ENCODE measurements at places on chromosomes 4 and X.

DNA sequence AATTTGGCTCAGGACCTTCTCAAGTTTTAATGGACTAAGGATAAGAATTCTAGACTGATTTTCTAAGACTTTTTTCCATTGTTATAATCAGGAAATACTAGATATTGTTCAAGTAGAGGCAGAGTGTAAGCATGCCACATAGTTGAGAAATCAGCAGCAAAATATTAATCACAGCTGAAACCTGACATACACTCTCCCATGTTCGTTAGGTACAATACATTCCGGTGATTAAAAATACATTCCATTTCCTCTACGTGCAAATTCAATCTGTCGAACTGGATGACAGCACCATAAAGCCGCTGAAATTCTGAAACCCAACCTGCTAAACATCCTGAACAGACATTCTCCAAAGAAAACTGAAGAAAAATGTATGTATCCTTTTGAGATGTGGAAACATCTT lies 587.6 kb upstream of the DIPK2B start:
- DNase-seq = no peak

GRCh38 chr4:123034023-123034422 lies 111.6 kb upstream of the NUDT6 start:
- no peak for DNase-seq

- no peak for DNase-seq
These were observed 837.4 kb downstream of the TRIML1 start for GRCh38 chr4:188976644-188977115.

DNA sequence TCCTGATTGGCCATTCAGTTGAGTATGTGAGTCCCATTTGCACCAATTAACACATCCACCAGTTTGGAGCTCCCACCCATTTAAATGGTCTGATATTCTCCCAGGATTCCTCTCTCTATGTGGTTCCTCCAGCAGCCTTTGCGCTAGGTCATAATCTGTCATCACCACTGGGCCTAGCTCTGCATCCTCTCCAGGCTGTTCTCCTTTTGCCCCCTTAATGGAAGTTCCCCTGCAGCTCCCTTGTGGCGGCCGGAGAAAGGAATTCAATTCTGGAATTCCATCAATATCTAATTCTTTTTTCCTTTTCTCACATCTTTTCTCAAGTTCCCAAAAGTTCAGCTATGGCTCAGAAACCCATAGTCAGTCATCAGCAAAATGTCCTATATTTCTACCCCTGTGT lies 2184.4 kb upstream of the AGA start:
- DNase-seq = no peak

- no peak for DNase-seq
These were observed 8.5 kb downstream of the TRIM2 start for GRCh38 chr4:153212736-153213135.

- DNase-seq = no peak
These were observed 223.0 kb downstream of the TACR3 start for GRCh38 chr4:103496800-103497199.

- no peak for DNase-seq
These were observed 24.2 kb downstream of the ERVMER34-1 start for GRCh38 chr4:52726826-52727580.

- DNase-seq = no peak
These were observed 2.3 kb downstream of the ATP2B3 start for GRCh38 chrX:153519569-153520286.

- no peak for DNase-seq
These were observed 36.0 kb downstream of the RTL9 start for GRCh38 chrX:110394651-110395050.

GRCh38 chrX:52867610-52868348 lies at the start of gene XAGE3:
Gene XAGE3 (minus strand): TSS chrX:52868083. CDS start chrX:52867133, 950 bp downstream.
- DNase-seq = no peak

DNA sequence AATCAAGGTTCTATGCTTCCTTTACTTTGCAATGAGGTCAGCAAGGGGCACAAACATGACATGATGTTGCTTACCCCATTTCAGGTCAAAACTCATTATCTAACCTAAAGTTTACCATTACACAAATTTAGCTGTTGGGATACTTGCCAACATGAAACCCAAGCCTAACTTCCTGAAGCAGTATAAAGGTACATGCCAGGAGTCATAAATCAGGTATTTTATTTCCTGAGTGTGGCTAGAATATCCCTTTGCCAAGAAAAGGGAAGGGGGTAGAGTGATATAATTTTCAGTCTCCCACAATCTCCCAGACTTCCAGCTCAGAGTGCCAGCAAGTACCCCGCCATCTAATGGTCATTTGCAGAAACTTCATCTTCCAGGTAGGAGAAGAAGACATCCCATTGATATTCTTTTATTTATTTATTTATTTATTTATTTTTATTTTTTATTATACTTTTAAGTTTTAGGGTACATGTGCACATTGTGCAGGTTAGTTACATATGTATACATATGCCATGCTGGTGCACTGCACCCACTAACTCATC lies 136.6 kb downstream of the NEXMIF start:
- DNase-seq = no peak

- DNase-seq = no peak
These were observed 71.7 kb downstream of the APBB2 start for GRCh38 chr4:41142376-41143310.

DNA sequence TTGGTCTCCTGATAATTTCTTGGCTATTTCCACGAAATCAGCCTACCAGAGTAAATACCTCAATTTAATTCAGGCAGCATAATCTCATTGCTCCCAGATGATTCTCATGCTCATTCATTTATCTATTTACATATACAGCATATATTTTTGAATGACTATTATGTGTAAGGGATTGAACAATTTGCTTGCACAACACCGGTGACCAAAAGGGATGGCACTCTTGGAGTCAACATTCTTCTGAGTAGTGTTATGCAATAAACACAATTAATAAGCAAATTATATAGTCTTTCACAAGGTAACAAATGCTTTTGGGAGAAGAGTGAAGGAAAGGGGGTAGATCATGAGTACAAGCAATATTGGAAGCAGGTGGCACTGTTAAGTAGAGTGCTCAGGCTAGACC lies 1015.3 kb downstream of the ARAP2 start:
- no peak for DNase-seq

DNA sequence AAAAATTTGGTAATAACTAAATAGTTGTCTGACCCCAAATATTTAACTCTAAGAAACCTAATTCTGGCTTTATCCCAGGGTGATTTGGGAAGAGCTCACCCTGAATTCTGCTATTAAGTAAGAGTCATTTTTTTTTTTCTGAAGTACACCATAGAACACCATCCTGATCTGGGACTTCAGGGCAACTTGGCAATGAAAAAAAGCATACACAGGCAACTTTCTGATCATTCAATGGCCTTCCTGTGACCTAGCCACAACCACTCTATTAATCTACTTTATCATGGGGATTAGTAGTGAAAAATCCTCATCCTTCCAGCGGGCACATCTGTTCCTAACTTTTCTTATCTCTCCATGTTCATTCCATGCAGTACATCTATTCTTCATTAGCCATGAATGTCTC lies 333.2 kb upstream of the MAD2L1 start:
- DNase-seq = no peak

- no peak for DNase-seq
These were observed 36.8 kb upstream of the CASK start for GRCh38 chrX:41960142-41960541.

DNA sequence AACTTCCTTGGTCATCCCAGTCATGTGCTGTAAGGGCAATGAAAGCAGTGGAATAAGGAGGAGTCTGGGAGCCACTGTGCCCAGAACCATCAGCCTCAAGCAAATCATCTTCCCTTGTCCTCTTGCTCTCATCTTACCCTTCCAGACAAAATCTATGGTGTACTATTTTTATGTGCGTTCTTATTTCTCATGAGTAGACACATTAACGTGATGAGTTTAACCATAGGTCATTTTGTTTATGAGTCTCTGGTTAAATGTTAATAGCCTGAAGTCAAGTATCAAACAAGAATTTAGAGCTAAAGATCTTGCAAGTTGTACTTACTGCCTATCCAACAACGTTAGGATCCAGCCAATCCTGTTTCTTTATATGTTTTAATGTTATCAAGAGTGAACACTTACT lies 495.3 kb downstream of the SPRY1 start:
- DNase-seq = no peak

GRCh38 chr4:62133977-62134376 lies 933.9 kb downstream of the ADGRL3 start:
- no peak for DNase-seq

- no peak for DNase-seq
These were observed 251 bp downstream of the KIAA0232 start for GRCh38 chr4:6782846-6783110.

DNA sequence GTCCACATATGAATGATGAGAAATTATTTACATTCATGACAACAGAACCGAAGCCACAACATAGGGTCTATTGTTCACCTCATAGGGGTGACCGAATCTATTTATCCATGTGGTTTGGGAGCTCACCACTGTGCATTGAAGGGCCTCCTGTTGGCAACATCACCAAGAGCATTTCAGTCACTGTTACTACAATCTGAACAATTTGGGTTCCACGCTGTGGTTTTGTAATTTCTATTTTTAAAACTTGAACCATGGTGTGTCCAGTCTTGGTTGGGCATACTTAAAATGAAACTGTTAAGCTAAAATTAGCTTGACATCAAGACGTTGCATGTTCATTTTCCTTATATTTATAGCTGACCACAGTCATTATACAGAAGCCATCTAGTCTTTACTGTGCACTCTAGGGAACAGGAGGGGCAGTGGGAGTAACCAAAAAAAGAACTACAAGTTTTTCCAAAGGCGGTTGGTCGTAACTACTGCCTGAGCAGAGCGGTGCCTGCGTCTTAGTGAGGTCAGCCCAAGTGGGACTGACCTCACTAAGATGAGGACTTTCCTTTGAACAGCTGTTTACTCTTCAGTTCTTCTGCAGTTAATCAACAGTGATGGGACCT lies 192.1 kb downstream of the SPRY1 start:
- DNase-seq = no peak

- no peak for DNase-seq
These were observed 44.5 kb downstream of the BRWD3 start for GRCh38 chrX:80765220-80765625.

- peak; percentile 26 for DNase-seq
These were observed 584 bp downstream of the SUV39H1 start for GRCh38 chrX:48696909-48697727.

GRCh38 chrX:120560405-120560841 lies 339 bp downstream of the CUL4B start:
- peak; percentile 50 for DNase-seq

- no peak for DNase-seq
These were observed 211.4 kb downstream of the MID1IP1 start for GRCh38 chrX:39012621-39013111.

- DNase-seq = no peak
These were observed 961.7 kb downstream of the RPA4 start for GRCh38 chrX:97845451-97845850.

- peak; percentile 54 for DNase-seq
These were observed at the start of gene GPC3 for GRCh38 chrX:133985164-133985966. Gene GPC3 (minus strand): TSS chrX:133985594.

DNA sequence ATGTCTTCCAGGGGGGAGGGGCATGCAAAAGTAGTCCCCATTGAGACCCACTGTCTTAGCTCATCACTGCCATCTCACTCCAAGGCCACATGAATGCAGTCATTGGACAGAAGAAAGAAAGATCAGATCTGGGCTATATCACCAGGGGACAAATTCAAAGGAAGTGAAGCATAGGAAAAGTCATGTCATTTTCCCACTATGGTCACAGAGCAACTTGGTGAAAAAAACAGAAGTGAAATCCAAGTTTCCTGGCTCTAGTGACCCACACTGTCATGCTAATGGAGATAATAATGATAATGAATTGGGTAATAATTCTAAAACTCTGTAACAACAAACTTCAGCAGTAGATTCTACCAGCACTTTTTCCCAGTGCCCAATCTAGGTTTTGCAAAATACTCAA lies 9.9 kb downstream of the LHFPL1 start:
- DNase-seq = no peak

DNA sequence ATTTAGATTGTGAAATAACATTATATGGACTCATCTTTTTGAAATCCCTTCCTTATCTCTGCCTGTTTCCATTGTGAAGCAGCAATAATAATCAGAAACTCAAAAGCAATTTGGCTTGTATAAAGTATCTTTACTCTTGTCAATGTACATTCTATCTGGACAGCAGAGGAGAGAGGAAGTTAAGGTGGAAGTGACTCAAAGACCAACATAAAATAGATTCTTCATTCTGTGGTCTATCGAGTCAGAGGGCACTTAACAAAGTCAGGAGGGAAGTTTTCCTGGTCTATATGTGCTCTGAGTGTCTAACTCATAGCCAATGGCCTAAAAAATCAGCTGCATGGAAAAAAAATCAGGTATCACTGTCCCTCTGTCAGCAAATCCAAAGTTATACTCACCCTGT lies 155.5 kb downstream of the EMCN start:
- DNase-seq = no peak

DNA sequence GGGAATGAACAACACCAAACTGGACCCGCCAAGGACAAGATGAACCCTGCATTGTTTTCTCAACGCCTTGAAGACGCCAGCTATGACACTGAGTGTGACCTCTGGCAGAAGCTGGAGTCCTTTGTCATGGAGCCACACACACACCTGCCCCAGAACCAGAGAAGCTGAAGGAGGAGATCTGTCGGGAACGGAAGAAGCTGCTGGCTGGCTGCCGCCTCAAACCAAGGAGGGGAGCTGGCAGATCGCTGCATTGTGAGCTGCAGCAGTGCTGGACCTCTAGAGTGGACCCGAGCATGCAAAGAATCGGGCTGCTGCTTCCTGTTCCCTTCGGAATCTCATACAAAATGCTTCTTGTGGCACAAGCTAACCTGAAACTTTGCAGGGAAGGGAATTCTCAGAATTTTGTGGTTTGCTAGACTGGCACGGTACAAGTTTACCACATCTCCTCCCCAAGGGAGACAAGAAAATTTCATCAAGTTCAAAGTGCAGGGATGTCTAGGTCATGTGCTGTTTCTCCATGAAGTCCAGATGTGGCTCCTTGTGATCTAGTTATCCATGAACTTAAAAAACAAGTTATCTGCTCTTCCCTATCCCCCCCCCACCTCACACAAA lies 23.4 kb upstream of the GLRB start:
- no peak for DNase-seq

GRCh38 chrX:39331082-39331704 lies 529.9 kb downstream of the MID1IP1 start:
- no peak for DNase-seq

DNA sequence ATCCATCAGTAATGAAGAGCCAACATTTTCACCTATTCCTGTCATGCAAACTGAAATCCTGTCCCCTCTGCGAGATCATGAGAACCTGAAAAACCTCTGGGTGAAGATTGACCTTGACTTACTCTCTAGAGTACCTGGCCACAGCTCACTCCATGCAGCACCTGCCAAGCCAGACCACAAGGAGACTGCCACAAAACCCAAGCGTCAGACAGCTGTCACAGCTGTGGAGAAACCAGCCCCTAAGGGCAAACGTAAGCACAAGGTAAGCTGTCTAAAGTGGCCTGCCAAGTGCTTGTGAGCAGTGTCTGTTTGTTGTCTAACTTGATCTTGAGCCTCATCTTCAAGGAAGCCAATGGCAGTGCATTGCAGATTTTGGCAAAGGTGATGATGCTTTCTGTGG lies 455.9 kb downstream of the AFF2 start:
- DNase-seq = no peak

Data from CD4-positive, alpha-beta T cell treated with Interleukin-6 for 4 hours (primary cell).